Thoracic aorta (tissue), 2 donors: ENCODE measurements at places on chromosomes 5 and 9.

DNA sequence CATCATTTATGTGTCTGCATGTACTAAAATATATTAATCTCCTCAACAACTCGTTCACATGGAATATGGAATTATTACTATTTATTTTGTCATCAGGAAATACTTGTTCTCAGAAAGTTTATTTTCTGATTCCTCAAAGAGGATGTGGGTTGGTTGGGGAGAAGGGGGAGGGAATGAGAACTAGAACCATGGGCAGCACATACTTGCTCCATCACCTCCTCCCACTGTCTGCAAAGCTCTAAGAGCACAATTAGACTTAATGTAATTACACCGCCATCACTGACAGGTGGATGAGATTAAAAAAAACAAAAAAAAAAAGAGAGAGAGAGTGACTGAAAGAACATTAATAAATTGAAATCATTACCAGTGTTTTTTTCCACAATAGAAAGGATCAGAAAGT, 98.2 kb downstream of the OXCT1 start:
- H3K27ac ChIP-seq, result no peak overlapping the region
- no peak overlapping the region for H3K4me3 ChIP-seq
- no peaks in the 10 kb centered on the region for H3K27me3 ChIP-seq
- no peak for DNase-seq
- no peaks in the 10 kb centered on the region for H3K36me3 ChIP-seq

DNA sequence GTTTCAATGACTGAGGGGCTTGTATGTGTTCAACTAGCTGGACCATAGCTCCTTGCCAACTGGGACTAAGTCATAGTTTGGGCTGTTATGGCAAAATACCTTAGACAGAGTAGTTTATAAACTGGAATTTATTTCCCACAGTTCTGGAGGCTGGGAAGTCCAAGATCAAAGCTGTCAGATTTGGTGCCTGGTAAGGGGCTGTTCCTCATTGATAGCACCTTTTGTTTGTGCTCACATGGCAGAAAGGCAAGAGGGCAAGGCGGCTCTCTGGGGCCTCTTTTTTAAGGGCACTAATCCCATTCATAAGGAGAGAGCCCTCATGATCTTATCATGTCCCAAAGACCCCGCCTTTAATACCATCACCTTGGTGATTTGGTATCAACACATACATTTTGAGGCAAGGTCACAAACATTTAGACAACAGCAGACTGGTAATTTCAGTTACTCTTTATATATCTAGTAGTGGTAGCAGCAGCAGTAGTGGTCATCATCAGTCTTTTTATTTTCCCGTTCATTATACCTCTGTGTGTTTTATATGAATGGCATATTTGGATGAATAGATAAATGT, 477.0 kb downstream of the CCDC171 start:
- DNase-seq, result no peak
- H3K27me3 ChIP-seq, result no peaks in the 10 kb centered on the region
- H3K36me3 ChIP-seq, result no peaks in the 10 kb centered on the region
- H3K4me1 ChIP-seq, result no peaks in the 10 kb centered on the region
- H3K27ac ChIP-seq, result no peak overlapping the region
- no peak overlapping the region for H3K4me3 ChIP-seq

DNA sequence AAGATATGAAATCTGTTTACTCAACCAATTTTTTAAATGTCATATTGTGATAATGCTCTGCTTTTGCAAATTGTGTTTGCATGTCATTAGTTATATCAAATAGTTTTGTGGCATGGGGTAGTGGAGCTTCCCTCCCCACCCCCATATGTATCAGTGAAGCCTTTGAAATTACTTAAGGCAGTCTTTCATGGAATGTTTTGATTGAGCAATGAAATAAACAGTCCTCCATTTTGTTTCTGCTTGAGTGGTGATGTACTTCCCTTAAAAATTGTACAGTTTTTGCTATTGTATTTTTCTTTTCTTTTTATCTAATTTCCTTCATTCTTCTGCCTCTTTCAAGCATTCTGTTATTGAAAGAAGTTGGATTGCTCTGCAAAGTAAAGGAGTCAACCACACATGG, 3.5 kb downstream of the SOWAHA start:
- no peak overlapping the region for H3K27ac ChIP-seq
- peaks cover 8% of the 10 kb centered on the region for H3K4me1 ChIP-seq
- no peak for DNase-seq
- H3K36me3 ChIP-seq, result no peaks in the 10 kb centered on the region
- H3K27me3 ChIP-seq, result peaks cover 3% of the 10 kb centered on the region
- H3K4me3 ChIP-seq, result no peak overlapping the region

- no peak for DNase-seq
- no peak overlapping the region for H3K4me3 ChIP-seq
- no peaks in the 10 kb centered on the region for H3K27me3 ChIP-seq
- H3K4me1 ChIP-seq, result no peaks in the 10 kb centered on the region
- H3K27ac ChIP-seq, result no peak overlapping the region
These were observed 175.4 kb downstream of the RGS3 start for GRCh38 chr9:113638897-113639296.

GRCh38 chr5:167639273-167639672, 652.2 kb upstream of the WWC1 start:
- H3K36me3 ChIP-seq, result no peaks in the 10 kb centered on the region
- H3K4me3 ChIP-seq, result no peak overlapping the region
- H3K4me1 ChIP-seq, result peaks cover 3% of the 10 kb centered on the region

DNA sequence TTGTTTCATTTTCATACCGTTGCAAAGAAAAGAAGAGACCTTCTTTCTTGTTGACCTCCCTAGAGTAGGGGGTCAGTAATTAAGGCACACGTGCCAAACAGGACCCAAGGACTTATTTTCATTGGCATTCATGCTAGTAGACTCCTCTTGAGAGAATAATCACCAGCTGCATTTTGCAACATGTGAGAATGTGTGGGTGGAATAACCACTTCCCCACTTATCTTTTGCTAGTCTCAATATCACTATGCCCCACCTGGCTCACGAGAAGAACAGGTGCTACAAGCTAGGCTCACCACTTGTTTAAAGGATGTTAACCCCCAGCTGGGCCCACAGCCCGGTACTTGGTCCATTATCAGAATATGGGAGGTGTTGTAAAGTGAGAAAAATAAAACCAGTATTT, 460.7 kb upstream of the MEF2C start:
- no peaks in the 10 kb centered on the region for H3K36me3 ChIP-seq
- no peak overlapping the region for H3K4me3 ChIP-seq
- no peaks in the 10 kb centered on the region for H3K27me3 ChIP-seq
- DNase-seq, result no peak
- H3K27ac ChIP-seq, result no peak overlapping the region
- H3K4me1 ChIP-seq, result peaks cover 38% of the 10 kb centered on the region

GRCh38 chr9:112009656-112010055, 113.0 kb downstream of the UGCG start:
- no peak overlapping the region for H3K4me3 ChIP-seq
- no peak overlapping the region for H3K27ac ChIP-seq
- no peaks in the 10 kb centered on the region for H3K27me3 ChIP-seq
- no peak for DNase-seq
- peaks cover 22% of the 10 kb centered on the region for H3K4me1 ChIP-seq

DNA sequence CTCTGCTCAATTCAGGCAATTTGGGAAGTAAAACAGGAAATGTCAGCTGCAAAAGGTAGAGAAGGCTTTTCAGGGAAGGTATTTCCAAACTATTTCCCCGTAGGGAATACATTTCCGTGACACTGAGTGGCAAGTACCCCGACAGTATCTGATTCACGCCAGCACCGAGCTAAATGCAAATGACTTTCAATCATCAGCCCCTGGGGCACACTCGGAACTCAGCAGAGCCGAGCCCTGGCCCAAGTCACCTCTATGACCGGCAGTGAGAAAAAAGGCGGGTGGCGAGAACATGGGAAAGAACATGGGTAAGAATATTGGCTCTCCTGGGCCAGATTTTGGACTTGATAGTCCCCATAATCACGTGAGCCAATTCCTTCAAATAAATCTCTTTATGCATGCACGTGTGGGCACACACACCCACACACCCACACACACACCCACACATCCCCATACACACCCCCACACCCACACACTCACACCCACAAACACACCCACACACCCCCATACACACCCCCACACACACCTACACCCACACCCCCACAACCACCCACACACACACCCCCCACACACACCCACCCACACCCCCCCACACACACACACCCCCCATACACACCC, 43.0 kb downstream of the COL23A1 start:
- H3K27ac ChIP-seq, result no peak overlapping the region
- no peak overlapping the region for H3K4me3 ChIP-seq
- H3K27me3 ChIP-seq, result no peaks in the 10 kb centered on the region

DNA sequence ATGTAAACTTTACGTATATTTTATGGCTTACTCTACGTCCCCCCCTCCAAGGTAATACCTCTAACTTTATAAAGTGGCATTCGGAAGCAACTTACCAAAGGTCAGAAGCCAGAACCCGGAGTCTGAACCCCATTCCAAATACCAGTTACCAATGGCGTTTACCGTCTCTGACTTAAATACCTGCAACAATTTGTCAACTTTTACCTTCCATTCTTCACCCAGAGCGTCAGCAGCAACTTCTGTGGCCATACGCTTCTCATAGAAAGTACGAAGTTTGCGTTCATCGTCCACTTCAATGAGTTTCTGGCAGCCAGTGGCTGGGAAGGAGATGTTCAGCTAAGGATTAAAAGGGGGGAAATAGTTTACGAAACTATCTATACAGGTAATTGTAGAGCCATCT, 753 bp downstream of the RPS6 start:
- peak overlapping the region; percentile 85 for H3K27ac ChIP-seq
- H3K36me3 ChIP-seq, result peaks cover 34% of the 10 kb centered on the region
- H3K27me3 ChIP-seq, result no peaks in the 10 kb centered on the region
- DNase-seq, result no peak
- peaks cover 28% of the 10 kb centered on the region for H3K4me1 ChIP-seq
- H3K4me3 ChIP-seq, result peak overlapping the region; percentile 80

GRCh38 chr5:97134634-97135033, 7.8 kb downstream of the LIX1 start:
- H3K4me3 ChIP-seq, result no peak overlapping the region
- H3K36me3 ChIP-seq, result no peaks in the 10 kb centered on the region
- H3K27ac ChIP-seq, result no peak overlapping the region
- H3K4me1 ChIP-seq, result no peaks in the 10 kb centered on the region
- no peaks in the 10 kb centered on the region for H3K27me3 ChIP-seq

DNA sequence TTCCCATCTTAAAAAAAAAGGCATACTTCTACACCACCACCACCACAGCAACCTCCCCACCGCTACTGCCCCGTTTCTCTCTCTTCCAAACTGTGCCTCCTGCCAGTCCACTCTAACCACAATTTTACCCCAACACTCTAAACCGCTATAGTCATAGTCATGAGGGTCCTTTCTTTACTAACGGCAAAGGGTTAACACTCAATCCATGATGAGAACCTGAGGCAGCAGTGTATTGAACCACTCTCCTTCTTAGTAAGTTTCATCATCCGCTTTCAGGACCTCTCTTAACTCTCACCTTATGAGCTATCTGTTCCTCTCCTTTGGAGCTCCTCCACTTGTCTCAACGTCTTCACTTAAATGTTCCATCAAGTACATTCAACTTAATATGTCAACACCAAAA, 34.0 kb downstream of the IDNK start:
- H3K36me3 ChIP-seq, result peaks cover 35% of the 10 kb centered on the region
- no peak overlapping the region for H3K27ac ChIP-seq
- no peak overlapping the region for H3K4me3 ChIP-seq
- DNase-seq, result no peak

- no peaks in the 10 kb centered on the region for H3K27me3 ChIP-seq
- no peak overlapping the region for H3K4me3 ChIP-seq
- no peak for DNase-seq
- no peak overlapping the region for H3K27ac ChIP-seq
- peaks cover 26% of the 10 kb centered on the region for H3K4me1 ChIP-seq
- no peaks in the 10 kb centered on the region for H3K36me3 ChIP-seq
These were observed 200.9 kb downstream of the GADD45G start for GRCh38 chr9:89805571-89806292.

- no peak overlapping the region for H3K27ac ChIP-seq
- H3K4me1 ChIP-seq, result no peaks in the 10 kb centered on the region
- H3K27me3 ChIP-seq, result no peaks in the 10 kb centered on the region
- H3K4me3 ChIP-seq, result no peak overlapping the region
- H3K36me3 ChIP-seq, result no peaks in the 10 kb centered on the region
- DNase-seq, result no peak
These were observed 102.4 kb upstream of the SMC2 start for GRCh38 chr9:103991698-103992097.

- H3K27me3 ChIP-seq, result no peaks in the 10 kb centered on the region
- no peak overlapping the region for H3K4me3 ChIP-seq
- no peak overlapping the region for H3K27ac ChIP-seq
- no peaks in the 10 kb centered on the region for H3K4me1 ChIP-seq
- DNase-seq, result no peak
These were observed 69.6 kb upstream of the TMED7 start for GRCh38 chr5:115695310-115695880.

GRCh38 chr9:107637421-107638420, 148.2 kb upstream of the KLF4 start:
- peak overlapping the region; percentile 90 for H3K27ac ChIP-seq
- no peaks in the 10 kb centered on the region for H3K36me3 ChIP-seq
- no peaks in the 10 kb centered on the region for H3K27me3 ChIP-seq
- peak; percentile 91 for DNase-seq
- H3K4me3 ChIP-seq, result peak overlapping the region; percentile 73

- H3K4me3 ChIP-seq, result peak overlapping the region; percentile 51
- H3K36me3 ChIP-seq, result no peaks in the 10 kb centered on the region
- H3K27me3 ChIP-seq, result no peaks in the 10 kb centered on the region
- H3K4me1 ChIP-seq, result peaks cover 64% of the 10 kb centered on the region
These were observed 33.8 kb downstream of the ERGIC1 start for GRCh38 chr5:172867761-172868435.

DNA sequence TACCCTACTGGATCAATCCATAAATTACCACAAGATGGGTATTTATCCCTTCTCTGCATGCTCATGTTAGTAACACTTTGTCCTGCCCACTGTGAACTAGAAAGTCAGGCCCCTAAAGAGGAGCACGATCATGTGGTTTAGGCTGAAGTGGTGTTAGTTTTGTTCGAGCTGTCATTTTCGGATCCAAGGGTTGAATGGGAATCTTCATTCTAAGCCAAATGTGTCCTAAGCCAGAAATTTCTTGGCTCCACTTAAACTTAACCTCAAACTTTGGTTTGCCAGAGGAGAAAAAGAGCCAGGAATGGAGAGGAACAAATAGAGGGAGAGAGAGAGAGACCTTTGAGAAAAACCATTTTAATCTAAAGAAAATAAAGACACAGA, 837.7 kb upstream of the ZNF608 start:
- no peaks in the 10 kb centered on the region for H3K36me3 ChIP-seq
- H3K27me3 ChIP-seq, result no peaks in the 10 kb centered on the region
- H3K4me3 ChIP-seq, result no peak overlapping the region
- no peak overlapping the region for H3K27ac ChIP-seq

DNA sequence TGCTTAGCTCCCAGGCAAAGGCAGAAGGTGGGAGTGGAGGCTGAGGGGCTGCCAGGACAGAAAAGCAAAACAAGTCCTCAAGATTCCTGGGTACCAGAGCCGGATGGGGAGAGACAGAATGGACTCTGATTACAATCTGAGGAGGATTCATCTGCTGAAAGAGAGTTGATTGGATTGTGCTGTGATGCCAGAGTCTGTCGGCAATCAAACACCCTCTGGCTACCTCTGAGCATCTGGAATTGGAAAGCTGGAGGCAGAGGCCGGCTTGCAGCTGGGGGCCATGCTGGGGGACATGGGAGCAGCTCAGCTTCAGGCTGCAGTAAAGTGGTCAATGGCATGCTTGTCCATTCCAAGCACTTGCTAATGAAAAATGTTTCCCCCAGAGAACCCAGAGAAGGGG, 59.3 kb downstream of the ASTN2 start:
- no peak overlapping the region for H3K27ac ChIP-seq
- no peaks in the 10 kb centered on the region for H3K4me1 ChIP-seq
- DNase-seq, result no peak
- no peak overlapping the region for H3K4me3 ChIP-seq
- no peaks in the 10 kb centered on the region for H3K36me3 ChIP-seq

GRCh38 chr5:17229313-17229712, 11.9 kb downstream of the BASP1 start:
- H3K36me3 ChIP-seq, result no peaks in the 10 kb centered on the region
- peaks cover 11% of the 10 kb centered on the region for H3K4me1 ChIP-seq
- peak overlapping the region; percentile 53 for H3K4me3 ChIP-seq
- no peaks in the 10 kb centered on the region for H3K27me3 ChIP-seq
